ENCODE measurements at places on chromosomes 1 and 21.
A peak's percentile ranks its signal among the peaks of the same experiment; 100 is the strongest.

GRCh38 chr1:24421502-24421901 is 5.9 kb downstream of the NIPAL3 start:
- no peak for DNase-seq

DNA sequence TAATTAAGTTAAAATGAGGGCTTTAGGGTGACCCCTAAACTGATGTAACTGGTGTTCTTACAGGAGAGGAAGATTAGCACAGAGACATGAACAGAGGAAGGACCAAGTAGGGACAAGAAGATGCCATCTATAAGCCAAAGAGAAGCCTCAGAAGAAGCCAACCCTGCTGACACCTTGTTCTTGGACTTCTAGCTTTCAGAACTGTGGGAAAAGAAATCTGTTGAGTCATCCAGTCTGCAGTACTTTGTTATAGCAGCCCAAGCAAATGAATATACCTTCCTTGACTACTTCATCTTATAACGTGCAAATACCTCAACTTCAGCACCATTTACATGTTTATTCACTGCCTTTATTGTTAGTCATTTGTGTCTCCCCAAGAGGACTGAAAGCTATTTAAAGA is 3.4 kb downstream of the ZBTB21 start:
- DNase-seq: no peak

- DNase-seq: no peak
Observed at GRCh38 chr1:93905734-93906133, 3.5 kb downstream of the GCLM start.

DNA sequence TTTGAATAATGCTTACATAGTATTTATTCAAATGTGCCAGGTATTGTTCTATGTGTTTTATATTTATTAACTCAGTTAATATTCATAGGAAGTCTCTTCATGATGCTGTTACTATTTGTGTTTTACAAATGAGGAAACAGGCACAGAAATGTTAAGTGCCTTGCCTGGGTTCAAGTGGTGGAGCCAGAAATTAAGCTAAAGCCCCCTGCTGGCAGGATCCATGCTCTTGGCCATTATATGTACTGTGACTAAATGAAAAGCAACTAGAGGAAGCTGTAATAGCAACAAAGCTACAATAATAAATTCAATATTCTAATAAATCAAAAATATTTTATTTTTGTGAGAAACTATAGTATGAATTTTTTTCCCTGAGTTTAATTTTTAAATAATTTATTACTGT is 30.0 kb downstream of the IARS2 start:
- DNase-seq: no peak

GRCh38 chr1:2130871-2131289 is 63.7 kb downstream of the FAAP20 start:
- DNase-seq: no peak

GRCh38 chr1:229582011-229582694 is 23.6 kb upstream of the ABCB10 start:
- DNase-seq: no peak

GRCh38 chr1:190353538-190354101 is 124.0 kb downstream of the BRINP3 start:
- no peak for DNase-seq

- DNase-seq: peak; percentile 5
Observed at GRCh38 chr21:46459356-46460112, 843 bp downstream of the DIP2A start.

GRCh38 chr1:12200208-12200607 is 29.6 kb upstream of the VPS13D start:
- DNase-seq: no peak

DNA sequence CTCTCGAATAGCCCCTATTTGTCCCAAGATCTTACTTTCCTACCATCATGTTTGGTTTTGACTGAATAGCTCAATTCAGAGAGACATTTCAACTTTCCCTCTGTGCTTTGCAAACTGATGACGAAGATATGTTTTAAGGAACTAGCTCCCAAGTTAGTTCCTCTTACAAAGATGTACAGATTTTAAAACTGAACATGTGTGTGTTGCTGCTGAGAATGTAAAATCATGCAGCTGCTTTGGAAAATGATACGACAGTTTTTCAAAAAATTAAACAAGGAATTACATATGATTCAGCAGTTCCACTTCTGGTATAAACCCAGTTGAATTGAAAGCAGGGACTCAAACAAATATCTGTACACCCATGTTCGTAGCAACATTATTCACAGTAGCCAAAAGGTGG is 33.6 kb downstream of the KIF26B start:
- no peak for DNase-seq

DNA sequence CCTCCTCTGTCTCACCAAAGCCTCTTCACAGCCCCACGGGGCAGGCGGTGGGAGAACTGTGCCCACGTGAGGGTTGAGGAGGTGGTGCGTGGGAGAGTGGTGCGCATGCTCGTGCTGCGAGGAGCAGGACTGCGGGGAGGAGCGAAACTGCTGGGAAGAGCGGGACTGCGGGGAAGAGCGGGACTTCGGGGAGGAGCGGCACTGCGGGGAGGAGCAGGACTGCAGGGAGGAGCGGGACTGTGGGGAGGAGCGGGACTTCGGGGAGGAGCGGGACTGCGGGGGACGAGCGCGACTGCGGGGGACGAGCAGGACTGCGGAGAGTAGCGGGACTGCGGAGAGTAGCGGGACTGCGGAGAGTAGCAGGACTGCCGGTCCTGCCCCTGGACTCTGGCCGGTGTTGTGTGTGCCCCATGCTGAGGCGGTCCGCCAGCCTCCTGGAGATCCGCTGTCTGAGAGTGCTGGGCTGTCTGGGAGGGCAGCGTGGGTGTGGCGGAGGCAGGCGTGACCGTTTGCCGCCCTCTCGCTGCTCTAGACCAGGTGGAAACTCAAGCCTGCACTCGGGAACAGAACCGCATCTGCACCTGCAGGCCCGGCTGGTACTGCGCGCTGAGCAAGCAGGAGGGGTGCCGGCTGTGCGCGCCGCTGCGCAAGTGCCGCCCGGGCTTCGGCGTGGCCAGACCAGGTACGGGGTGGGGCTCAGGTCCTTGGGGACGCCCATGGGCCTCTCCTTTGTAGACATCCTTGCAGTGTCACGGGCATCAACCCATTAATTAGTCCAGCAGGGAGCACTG is 24.6 kb downstream of the TNFRSF1B start:
- no peak for DNase-seq

GRCh38 chr1:240577095-240577494 is 34.9 kb downstream of the GREM2 start:
- DNase-seq: no peak

- DNase-seq: no peak
Observed at GRCh38 chr1:22196041-22196440, 53.1 kb upstream of the WNT4 start.
